ENCODE measurements at places on chromosomes 4 and X. TPM values are rescaled to one million over a fixed set of nuclear protein-coding genes. Genes with fewer than 3 reads are reported as not detected.

GRCh38 chr4:102760645-102761295 is at the start of gene MANBA:
MANBA (minus strand) TSS chr4:102760968; CDS start chr4:102760894, 74 bp downstream.
- peak; percentile 94 for DNase-seq

DNA sequence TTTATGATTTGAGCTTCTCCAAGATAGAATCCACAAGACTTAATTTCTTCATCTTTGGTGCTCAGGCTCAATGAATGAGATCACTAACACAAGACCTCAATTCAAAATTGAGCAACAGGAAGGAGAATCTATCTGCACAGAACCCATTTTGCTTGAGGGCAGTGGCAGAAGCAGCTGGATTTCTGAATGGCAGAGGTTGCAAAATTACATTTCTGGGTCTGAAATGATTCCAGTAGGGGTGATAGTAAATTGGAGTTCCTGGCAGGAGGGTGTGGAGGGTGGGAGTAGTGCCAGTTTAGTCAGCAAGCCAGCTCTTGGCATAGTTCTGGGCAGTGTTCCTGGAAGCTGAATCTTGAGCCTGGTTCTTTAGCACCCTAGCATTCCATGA is 281.1 kb downstream of the SLC7A11 start:
- no peak for DNase-seq

GRCh38 chrX:10783451-10783995 is 163.1 kb upstream of the MID1 start:
- DNase-seq: no peak

The POU3F4 gene
- not detected for total RNA-seq

The TLR3 gene
- total RNA-seq: not detected

GRCh38 chrX:2176733-2177132 is 324.0 kb downstream of the DHRSX start:
- DNase-seq: no peak

GRCh38 chrX:71321731-71322130 is 20.2 kb downstream of the ITGB1BP2 start:
- DNase-seq: no peak

DNA sequence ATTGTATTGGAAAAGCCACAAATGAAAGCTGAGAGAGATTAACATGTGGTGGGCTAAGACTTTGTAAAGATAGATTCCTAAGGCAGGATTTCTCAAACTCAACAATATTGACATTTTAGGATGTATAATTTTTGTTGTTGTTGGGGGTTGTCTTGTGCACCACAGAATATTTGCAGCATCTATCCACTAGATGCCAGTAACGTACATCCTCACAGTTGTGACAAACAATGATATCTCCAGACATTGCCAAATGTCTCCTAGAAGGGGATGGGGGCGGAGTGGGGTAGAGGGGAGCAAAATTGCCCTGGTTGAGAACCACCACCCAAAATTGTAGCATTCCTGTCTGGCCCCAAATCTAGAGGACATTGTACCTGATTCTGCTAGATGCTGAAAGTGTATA is 14.7 kb upstream of the CBR4 start:
- no peak for DNase-seq

The TMEM35A gene
- total RNA-seq: not detected

DNA sequence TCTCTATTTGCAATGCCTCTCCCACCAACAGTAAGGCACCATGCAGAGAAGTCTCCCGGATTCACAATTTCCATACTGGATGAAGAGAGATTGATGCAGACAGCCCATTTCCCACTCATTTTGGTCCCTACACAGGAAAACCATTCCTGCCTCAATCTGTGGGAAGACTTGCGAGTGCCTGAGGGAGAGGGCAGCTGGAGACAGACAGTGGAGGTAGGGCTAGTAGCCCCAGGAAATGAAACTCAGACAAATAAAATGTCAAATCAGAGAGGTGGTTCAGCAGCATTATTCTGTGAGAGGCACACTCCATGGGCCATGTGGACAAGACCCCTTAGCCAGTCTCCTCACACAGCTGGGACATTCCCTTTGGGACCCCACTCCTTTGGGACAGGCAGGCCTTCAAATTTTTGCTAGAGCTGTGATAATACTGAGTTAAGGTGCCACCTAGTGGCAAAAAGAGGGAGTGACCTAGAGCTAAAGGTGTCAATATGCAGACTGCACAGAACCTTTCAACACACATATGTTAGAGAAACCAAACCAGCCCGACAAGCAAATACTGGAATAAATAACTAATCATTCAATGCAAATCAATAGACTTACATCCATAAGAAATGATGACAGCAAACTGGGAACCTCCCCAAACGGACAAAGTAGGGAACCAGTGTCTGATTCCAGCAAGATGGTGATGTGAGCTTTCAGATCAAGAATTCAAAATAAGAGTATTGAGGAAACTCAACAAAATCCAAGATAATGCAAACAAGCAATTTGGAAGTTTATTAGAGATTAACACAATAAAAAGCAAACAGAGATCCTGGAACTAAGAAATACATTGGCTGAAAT is 1865.3 kb upstream of the AGA start:
- peak; percentile 67 for DNase-seq

DNA sequence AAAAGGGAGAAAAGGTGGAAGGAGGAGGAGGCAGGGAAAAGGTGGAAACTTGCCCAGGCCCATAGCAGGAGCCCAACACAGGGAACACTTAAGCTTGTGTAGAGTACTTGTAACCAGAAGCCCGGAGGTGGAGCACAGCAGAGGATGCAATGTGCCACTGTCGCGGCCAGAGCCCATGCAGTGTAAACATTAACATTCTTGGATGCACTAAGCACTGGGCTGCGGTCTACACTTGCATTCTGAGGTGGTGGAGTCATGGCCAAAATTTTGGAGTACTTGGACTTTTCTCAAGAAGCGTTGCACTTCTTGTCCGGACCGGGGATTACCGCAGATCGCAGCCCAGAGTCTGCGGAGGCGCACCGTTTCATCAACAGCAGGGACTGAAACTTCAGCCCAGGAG is 4.5 kb upstream of the RHOXF1 start:
- no peak for DNase-seq

DNA sequence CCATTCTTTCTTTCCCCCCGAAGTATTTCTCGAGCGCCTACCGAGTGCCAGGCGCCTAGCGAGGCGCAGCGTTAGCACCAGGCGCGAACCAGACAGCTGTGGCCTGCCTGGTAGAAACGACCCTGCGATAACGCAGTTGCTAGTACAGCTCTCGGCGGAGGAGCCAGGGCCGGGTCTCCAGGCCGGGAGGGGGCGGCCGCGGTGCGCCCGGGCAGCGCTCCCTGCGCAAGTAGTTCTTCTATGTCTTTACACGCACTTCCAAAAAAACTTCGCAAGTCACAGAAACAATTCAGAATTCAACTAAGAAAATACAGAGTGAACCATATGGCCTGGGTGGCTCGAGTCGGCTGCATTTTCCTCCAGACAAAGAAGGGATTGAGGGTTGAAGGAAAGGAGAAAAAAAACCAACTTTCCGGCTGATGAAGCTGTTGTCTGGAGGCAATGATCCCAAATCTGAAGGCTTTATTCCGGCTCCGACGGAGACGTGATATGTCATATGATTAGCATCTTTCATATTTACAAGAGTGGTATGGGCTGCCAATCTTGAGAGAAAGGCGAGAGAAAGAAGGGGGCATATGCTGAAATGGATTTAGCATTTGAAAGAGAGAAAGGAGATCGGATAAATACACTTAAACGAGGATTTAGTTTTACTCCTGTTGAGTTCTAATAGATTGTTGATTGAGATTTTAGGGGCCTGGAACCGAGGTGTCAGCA is 7.2 kb upstream of the NEUROG2 start:
- peak; percentile 84 for DNase-seq
